ENCODE measurements at places on chromosomes 5 and 9.

DNA sequence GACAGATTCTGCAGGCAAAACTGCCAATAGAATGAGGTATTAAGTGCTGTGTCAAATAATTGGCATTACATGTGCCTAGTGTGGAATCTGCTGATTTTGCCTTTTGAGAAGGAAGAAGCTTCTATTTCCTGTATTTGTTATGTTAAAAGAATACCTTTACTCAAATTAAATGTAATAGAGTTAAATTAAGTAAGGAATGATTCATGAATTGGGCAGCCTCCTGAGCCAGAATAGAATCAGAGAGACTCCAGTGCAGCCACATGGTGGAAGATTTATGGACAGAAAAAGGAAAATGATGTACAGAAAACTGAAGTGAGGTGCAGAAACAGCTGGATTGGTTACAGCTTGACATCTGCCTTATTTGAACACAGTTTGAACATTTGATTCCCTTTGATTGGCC lies 464.4 kb upstream of the SEMA6A start:
- peaks cover 5% of the 10 kb centered on the region for H3K4me1 ChIP-seq
- DNase-seq = no peak
- no peaks in the 10 kb centered on the region for H3K27me3 ChIP-seq
- H3K27ac ChIP-seq = no peak overlapping the region

- no peaks in the 10 kb centered on the region for H3K36me3 ChIP-seq
- no peaks in the 10 kb centered on the region for H3K27me3 ChIP-seq
- DNase-seq = no peak
- peaks cover 37% of the 10 kb centered on the region for H3K4me1 ChIP-seq
- no peak overlapping the region for H3K27ac ChIP-seq
- H3K4me3 ChIP-seq = no peak overlapping the region
Measured at GRCh38 chr5:158877124-158877581, 222.6 kb downstream of the EBF1 start.

DNA sequence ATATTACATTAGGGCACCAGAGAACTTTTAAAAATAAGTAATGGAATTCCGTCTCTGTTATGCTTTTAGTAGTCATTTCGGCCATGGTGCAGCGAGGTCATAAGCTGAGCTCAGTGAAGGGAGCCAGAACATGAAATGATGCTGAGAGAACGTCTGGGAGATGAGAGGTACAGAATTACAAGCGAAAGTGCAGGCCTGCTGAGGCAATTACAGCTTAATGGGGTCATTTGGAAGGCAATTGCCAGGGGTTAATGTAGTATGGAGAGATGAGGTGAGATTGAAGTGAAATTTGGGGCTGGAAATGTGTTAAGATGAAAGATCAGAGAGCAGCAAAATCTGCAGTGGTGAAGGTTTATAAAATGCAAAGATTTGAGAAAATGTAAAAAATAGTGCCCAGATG lies 96.5 kb downstream of the PBX3 start:
- peaks cover 52% of the 10 kb centered on the region for H3K4me1 ChIP-seq
- H3K27ac ChIP-seq = no peak overlapping the region
- H3K27me3 ChIP-seq = no peaks in the 10 kb centered on the region
- no peak overlapping the region for H3K4me3 ChIP-seq
- DNase-seq = no peak

GRCh38 chr5:109016300-109016699 lies 268.6 kb downstream of the FER start:
- no peaks in the 10 kb centered on the region for H3K36me3 ChIP-seq
- no peak overlapping the region for H3K4me3 ChIP-seq
- no peaks in the 10 kb centered on the region for H3K27me3 ChIP-seq
- H3K4me1 ChIP-seq = no peaks in the 10 kb centered on the region
- no peak overlapping the region for H3K27ac ChIP-seq

- no peaks in the 10 kb centered on the region for H3K4me1 ChIP-seq
- no peak overlapping the region for H3K27ac ChIP-seq
- H3K27me3 ChIP-seq = peaks cover 98% of the 10 kb centered on the region
- no peak overlapping the region for H3K4me3 ChIP-seq
- H3K36me3 ChIP-seq = peaks cover 4% of the 10 kb centered on the region
- no peak for DNase-seq
Measured at GRCh38 chr5:181058786-181059296, 18.8 kb downstream of the BTNL9 start.

- peaks cover 7% of the 10 kb centered on the region for H3K4me1 ChIP-seq
- DNase-seq = no peak
- no peak overlapping the region for H3K4me3 ChIP-seq
Measured at GRCh38 chr5:99315413-99316183, 386.8 kb upstream of the CHD1 start.

DNA sequence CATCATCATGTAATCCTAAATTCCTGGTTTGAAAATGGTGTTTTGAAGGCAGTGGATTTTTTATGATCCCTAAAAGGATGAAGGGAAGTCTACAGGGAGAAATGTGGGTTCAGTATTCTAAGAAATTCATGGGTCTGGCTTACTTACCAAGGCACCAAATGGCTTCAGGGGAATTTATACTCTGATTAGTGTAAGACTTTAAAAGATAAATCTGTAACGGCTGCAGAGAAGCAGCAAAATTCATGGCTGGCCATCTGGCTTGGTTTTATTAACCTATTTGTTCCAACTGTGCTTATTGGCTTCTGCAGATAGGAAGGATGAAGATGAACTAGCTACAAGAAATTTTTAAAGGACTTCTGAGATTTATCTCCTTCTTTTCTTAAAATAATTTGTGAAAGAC lies 222.8 kb downstream of the TENT4A start:
- no peak overlapping the region for H3K4me3 ChIP-seq
- DNase-seq = no peak
- H3K4me1 ChIP-seq = peaks cover 4% of the 10 kb centered on the region
- H3K27ac ChIP-seq = no peak overlapping the region

DNA sequence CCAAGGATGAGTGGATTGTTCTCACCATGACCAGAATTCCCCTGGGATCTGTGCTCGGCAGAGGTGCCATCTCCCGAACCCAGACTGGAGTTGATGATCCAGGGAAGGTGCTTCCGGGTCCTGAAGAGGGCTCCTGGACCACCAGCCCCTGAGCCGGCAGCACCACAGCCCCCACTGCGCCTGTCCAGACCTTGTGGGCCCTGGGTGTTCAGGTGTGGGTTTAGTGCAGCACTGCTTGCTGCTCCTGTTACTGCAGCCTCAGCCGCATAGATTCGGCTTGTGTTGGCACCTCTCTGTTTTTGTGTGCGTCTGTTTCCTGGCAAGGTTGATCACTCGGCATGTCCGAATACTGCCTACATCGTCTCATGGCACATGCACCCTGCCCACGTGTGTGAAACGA lies 16.3 kb upstream of the NPM1 start:
- H3K36me3 ChIP-seq = no peaks in the 10 kb centered on the region
- H3K27me3 ChIP-seq = peaks cover 8% of the 10 kb centered on the region
- no peak overlapping the region for H3K4me3 ChIP-seq
- no peak overlapping the region for H3K27ac ChIP-seq

DNA sequence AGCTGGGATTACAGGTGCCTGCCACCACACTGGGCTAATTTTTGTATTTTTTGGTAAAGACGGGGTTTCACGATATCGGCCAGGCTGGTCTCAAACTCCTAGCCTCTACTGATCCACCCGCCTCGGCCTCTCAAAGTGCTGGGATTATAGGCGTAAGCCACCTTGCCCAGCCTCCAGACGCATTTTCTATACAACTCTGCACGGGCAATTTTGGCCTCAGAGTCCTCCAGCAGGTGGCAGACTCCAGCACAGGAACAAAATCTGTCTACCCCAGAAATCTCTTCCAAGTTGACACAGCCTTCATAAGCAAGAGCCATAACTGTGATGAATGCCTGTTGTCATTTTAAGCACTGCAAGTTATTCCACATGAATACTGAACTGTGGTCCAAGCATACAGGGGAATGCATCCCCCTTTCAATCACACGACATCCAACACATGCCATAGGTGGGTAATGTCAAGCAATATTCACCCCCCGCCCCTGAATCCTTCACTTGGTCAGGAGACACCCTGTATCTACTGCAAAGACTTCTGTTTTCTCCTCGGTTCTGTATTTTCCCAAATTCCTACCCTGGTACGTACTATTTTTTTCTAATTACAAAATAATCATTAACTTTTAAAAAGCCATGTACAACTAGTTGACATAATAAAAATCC lies 50.8 kb downstream of the ALDH7A1 start:
- H3K36me3 ChIP-seq = peaks cover 6% of the 10 kb centered on the region
- peaks cover 1% of the 10 kb centered on the region for H3K4me1 ChIP-seq
- H3K27me3 ChIP-seq = no peaks in the 10 kb centered on the region
- DNase-seq = peak; percentile 26
- H3K27ac ChIP-seq = no peak overlapping the region
- H3K4me3 ChIP-seq = no peak overlapping the region

DNA sequence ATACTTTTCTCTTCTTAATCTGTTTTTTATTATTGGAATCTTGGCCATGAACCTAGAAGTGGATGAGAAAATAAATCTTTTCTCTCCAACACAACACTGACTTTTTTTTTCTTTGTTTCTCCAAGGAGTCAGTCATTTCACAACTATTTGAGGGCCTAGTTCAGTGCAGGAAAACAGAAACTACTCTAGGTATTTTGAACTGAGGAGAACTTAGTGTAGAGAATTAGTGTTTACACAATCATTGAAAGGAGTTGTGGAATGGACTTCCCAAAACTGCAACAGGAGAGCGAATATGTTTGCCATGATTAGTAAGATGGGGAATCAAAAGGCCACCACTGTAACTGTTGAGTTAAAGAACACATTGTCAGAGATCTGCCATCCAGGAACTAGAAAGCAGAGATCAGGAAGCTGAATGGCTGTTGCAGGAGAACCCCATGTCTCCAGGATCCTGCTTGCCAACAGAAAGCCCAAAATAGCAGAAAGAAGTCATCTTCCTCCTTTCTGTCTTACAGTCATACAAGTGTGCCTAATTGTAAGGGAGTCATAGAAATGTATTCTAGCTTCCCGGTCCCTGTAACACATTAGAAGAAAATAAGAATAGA lies 20.3 kb upstream of the PCDH1 start:
- H3K27ac ChIP-seq = no peak overlapping the region
- H3K36me3 ChIP-seq = no peaks in the 10 kb centered on the region
- H3K4me1 ChIP-seq = no peaks in the 10 kb centered on the region
- H3K4me3 ChIP-seq = no peak overlapping the region

DNA sequence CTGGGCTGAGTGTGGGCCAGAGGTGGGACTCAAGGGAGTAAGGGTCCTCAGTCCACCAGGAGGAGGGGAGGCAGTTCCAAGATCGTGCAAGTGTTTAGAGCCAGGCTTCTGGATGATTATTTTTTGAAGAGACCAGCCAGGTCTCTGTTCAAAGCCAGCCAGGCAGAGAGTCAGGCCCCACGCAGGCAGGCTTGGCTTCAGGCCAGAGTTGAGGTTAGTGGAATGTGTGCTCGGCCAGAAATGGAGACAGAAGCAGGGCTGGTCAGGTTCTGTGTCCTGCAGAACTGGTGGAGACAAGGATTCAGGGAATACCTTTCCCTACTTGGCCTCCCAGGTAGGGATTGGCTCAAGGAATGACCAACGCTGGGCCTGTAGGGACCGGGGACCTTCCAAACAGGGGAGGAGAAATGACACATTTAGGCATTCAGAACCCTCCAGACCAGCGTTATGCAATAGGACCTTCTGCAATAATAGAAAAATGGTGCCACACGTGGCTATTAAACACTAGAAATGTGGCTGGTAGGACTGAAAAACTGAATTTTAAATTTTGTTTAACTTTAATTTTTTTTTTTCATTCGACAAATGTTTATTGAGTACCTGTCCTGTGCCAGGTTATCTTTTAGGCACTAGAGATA lies 106.2 kb downstream of the CMYA5 start:
- H3K27me3 ChIP-seq = no peaks in the 10 kb centered on the region
- H3K27ac ChIP-seq = no peak overlapping the region
- H3K4me3 ChIP-seq = no peak overlapping the region
- H3K36me3 ChIP-seq = peaks cover 3% of the 10 kb centered on the region

DNA sequence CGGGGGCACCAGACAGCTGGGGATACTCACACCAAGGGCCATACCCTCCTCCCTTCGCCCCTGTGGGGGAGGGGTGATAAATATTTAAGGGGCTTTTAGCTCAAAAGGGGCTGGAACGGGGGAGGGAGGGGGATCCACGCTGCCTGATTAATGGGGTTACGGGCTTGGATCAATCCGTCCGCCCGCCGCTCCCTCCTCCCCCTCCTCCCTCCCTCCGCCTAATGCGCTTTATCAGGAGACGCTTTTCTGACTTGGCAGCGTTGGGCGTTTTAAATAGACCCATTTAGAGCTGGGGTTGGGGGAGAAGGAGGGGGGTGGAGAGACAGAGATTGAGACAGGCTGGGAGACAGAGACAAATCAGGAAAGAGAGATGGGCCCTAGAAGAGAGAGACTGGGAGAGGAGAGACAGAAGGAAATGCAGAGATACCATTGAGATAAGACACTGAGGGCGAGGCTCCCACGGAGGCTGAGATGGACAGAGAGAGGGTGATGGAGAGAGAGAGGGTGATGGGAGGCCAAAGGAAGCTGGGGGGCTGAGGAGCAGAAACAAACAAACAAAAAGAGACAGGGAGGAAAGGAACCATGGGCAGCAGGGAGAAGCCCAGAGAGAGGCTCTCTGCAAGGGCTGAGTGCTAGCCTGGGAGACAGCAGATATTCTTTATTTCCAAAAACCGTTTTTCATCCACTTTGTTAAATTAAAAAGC lies 10.3 kb downstream of the CNTFR start:
- H3K36me3 ChIP-seq = no peaks in the 10 kb centered on the region
- peak overlapping the region; percentile 100 for H3K27ac ChIP-seq
- DNase-seq = no peak
- H3K27me3 ChIP-seq = no peaks in the 10 kb centered on the region
- H3K4me3 ChIP-seq = peak overlapping the region; percentile 85

- H3K27me3 ChIP-seq = peaks cover 7% of the 10 kb centered on the region
- H3K36me3 ChIP-seq = no peaks in the 10 kb centered on the region
- H3K4me1 ChIP-seq = no peaks in the 10 kb centered on the region
- no peak overlapping the region for H3K27ac ChIP-seq
- no peak for DNase-seq
- H3K4me3 ChIP-seq = no peak overlapping the region
Measured at GRCh38 chr9:119255116-119255515, 114.1 kb downstream of the BRINP1 start.

- DNase-seq = peak; percentile 33
- peak overlapping the region; percentile 93 for H3K27ac ChIP-seq
- peak overlapping the region; percentile 80 for H3K4me3 ChIP-seq
- no peaks in the 10 kb centered on the region for H3K27me3 ChIP-seq
- peaks cover 7% of the 10 kb centered on the region for H3K36me3 ChIP-seq
Measured at GRCh38 chr5:126869005-126869451, 92.1 kb downstream of the LMNB1 start.

GRCh38 chr5:93621327-93621798 lies 38.3 kb downstream of the NR2F1 start:
- peak overlapping the region; percentile 91 for H3K27ac ChIP-seq
- H3K4me3 ChIP-seq = peak overlapping the region; percentile 95
- peaks cover 13% of the 10 kb centered on the region for H3K27me3 ChIP-seq
- H3K36me3 ChIP-seq = no peaks in the 10 kb centered on the region

- no peak overlapping the region for H3K4me3 ChIP-seq
- H3K27ac ChIP-seq = no peak overlapping the region
- no peak for DNase-seq
- H3K4me1 ChIP-seq = peaks cover 22% of the 10 kb centered on the region
Measured at GRCh38 chr5:9201761-9202160, 344.1 kb downstream of the SEMA5A start.

DNA sequence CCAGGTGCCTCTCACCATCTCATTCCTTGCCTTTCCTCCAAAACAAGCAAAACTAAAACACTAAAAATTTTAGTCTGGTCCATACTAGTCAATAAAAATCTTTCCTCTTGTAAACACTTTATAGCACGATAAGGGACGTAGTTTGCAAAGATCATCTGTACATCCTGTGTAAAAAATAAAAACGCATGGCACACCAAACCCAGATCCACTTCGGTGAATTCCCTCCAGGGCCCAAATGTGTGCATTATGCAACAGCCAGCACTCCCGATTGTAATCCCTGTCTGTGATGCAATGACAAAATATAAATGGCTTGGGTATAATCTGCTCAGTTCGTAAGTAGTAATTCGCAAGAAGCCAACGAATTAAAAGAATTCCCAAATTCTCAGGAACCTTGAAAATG lies 1.4 kb downstream of the FAM169A start:
- H3K36me3 ChIP-seq = no peaks in the 10 kb centered on the region
- no peak overlapping the region for H3K27ac ChIP-seq
- H3K4me3 ChIP-seq = peak overlapping the region; percentile 92

Data from neural crest cell (in vitro differentiated cells).